ENCODE measurements at places on chromosomes 4 and X.

- no peak for DNase-seq
These were observed 451.1 kb downstream of the PPARGC1A start for GRCh38 chr4:23438764-23439163.

DNA sequence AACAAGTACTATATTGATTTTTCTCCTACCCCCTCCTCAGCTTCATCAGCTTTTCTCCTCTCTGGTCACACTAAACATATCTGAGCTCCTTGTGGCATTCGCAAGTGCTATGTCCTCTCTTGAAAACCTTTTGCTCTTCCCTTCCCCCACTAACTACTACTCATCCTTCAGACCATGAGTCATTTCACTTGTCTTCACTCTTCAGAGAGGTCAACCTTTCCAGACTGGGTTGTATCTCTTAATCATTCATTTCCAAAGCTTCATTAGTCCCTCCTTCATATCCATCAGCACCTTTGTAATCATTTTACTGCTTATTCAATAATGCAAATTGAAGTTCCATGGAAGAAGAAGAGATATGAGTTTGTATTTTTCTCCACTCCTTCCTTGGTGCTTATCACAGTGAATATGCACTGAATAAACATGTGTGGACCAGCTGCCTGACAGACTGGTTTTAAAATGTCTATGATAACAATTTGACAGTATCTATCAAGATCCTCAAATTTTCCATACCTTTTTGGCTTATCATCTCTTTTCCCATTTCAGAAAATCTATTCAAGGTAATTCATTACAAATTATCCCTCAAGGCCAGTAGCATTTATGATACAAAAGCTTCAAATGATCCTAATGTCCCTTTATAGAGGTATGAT, 28.4 kb downstream of the DDX60L start:
- DNase-seq: no peak

DNA sequence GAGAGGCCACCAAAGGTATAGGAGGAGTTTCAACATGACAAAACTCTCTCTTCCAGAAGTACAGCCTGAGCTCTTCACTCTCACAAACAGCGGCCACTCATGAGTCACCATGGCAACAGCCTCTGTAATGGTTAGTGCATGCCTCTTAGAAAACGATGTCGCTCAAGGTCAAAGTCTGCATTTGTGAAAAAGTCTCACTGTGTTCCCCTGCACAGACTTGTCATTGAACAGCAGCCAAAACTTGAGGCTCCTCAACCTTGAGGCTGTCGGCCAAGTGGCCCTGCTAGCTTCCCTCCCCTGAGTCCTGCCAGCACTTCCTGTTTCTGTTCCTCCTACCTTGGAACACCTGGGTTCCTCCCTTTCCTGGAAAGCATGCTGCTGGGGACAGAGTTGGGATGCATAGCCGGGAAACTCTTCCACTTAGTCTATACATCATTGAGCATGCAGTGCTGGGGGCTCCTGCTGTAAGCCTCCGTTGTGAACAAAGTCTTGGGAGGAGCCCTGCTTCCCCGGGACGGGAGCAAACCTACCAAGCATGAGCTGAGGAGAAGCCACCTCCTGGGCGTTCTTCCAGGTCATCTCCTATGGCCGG, 66.6 kb downstream of the ING2 start:
- no peak for DNase-seq

DNA sequence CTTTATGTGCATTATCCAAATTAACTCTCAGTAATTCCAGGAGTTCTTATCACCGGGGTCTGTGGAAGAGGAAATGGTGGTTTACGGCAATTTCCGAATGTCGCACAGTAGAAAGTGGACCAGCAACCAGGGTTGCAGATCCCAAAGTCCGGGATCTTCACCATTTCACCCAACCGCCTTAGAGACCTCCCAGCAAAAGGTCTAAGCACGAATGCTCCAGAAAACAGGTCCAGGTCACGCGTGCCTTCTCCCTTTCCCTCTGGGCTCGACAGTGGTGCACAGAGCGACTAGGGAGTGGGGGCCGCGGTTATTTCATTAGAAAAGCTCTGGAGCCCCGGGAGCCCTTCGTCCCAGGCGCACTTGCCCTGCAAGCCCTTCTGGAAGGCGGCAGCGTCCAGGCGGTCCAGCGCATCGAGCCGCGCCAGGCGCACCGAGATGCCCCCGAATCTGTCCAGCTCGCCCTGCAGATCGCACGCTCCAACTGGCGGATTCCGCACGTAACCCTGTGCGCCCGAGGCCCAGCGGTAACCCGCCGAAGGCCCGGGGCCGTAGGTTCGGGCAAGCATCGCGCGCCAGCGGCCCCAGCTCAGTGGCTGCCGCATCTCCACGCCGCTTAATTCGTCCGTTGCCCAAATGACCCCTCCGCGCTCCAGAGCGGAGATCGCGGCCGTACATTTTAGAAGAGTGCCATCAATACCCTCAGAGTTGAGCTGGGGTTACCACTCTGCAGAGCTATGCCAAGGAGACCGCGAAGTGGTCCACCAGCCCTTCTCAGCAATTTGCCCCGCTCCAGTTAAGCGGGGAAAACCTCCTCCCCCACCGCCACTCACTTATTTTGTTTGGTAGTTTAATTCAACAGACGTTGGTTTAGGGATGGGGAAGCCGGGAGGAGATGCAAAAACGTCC, at the start of gene NUDT6:
Gene NUDT6, minus strand, starts transcription at position 627 of the 906 bp plus-strand sequence. Its CDS starts 25 bp downstream, at position 602.
- DNase-seq: no peak

- no peak for DNase-seq
These were observed 39.7 kb downstream of the CORIN start for GRCh38 chr4:47798165-47798564.

DNA sequence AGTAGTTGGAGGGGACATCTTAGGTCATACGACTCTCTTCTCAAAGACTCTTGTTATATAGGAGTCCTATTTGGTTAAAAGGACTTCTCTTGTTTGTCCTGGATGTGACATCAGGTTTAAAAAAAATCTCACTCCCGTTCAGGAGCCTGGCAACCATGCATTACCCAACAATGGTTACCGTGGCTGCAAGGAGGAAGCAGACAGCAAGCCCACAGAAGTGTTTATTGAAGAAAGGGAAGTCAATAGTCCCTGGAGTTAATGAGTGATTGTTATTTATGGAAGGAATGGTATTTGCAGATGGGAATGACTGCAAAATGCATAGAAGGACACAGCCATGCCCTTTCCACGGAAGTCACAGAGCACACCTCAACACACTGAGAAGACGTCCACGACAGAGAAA, 75.9 kb upstream of the ENPP6 start:
- DNase-seq: no peak

- DNase-seq: no peak
These were observed 59.4 kb downstream of the TSC22D3 start for GRCh38 chrX:107716118-107716684.

- no peak for DNase-seq
These were observed 684.7 kb upstream of the ATOH1 start for GRCh38 chr4:93143902-93144301.

GRCh38 chr4:8886612-8887406, 15.2 kb upstream of the HMX1 start:
- DNase-seq: no peak

GRCh38 chr4:5980436-5981155, 37.6 kb downstream of the C4orf50 start:
- no peak for DNase-seq

DNA sequence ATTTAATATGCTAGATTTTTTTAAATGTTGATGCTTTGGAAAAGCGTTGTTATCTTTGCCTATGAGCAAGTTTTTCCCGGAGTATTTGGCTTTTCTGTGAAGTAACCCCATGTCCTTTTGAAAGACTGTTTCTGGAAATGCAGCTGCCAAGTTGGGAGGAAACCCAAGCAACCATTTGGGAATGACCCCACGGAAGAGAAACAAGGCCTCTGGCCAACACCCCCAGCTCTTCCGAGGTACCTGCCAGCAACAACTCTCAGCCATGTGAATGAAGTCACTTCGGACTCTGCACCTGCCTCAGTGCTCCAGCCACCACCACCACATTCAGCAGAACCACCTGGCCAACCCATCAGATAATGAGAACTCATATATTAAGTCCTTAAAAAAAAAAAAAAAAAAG, 36.2 kb upstream of the DHRSX start:
- DNase-seq: no peak

DNA sequence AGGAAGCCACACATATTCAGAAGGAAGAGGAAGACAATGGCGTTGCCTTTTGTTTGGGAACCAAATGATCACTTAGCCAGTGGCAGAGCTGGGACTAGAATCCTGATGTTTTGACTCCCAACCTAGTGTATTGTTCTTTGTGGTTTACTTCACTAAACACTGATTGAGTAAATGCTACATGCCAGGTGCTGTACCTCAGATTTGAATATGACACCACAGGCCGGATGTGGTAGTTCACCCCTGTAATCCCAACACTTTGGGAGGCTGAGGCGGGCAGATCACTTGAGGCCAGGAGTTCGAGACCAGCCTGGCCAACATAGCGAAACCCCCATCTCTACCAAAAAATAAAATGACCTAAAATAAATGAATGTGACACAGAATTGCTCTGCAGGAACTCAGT, 8.4 kb downstream of the NDUFA1 start:
- no peak for DNase-seq

GRCh38 chrX:108216919-108217571, 125.5 kb downstream of the ATG4A start:
- no peak for DNase-seq

GRCh38 chrX:39586359-39586758, 511.4 kb downstream of the BCOR start:
- no peak for DNase-seq

GRCh38 chr4:110202024-110202423, 3.6 kb upstream of the ELOVL6 start:
- DNase-seq: no peak

DNA sequence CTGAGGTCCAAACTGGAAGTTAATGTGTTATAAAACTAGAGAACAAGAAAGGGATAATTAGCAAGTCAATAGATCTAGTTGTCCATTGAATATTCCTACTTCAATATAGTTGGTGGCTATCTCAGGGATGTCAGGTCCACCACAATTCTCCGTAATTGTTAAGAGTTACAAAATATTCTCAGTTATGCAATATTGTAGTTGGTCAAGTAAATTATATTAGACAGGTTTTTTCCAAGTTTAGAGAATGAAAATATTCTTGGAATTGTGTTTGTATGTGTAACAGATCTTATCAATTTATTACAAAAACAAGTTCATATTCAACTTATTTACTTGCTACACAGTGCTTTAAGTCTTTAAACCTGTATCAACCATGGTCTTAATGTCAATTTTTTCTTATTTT, 547.4 kb downstream of the SPRY1 start:
- no peak for DNase-seq

DNA sequence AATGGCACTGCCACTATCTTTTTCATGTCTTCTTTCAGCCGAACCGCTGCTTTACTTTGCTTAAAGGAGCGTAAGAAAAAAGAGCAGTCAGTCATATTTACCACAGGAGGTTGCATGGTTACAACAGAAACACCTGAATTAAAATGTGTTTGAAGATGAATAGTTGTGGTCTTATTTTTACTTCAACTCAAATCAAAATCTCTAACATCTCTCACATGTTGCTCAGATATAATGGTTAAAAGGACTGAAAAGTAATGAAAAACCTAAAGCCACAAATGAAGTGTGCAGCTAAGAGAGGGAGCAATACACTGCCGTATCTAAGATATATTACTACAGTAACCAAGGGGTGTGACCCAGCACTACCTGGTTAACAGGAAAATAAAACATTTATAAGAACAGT, 27.4 kb downstream of the FAM13A start:
- no peak for DNase-seq

DNA sequence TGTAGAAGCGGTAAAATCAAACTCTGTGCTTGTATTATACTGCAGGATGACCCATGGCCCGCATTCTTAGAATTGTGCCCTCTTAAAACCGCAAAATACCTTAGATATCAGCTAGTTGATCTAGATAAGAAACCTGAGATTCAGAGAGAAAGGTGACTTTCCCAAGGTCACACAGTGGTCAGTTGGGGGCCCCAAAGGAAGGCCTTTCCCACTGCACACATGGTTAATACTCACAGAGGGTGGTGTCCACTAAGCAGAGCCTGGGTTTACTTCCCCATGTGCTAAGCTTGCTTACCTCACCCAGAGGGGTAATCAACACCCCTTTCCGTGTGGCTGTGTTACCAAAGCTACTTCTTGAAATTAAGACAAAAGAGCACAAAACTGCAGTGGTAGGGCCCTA, 66.3 kb downstream of the RBM47 start:
- no peak for DNase-seq

GRCh38 chr4:7187168-7187535, 5.2 kb upstream of the SORCS2 start:
- DNase-seq: no peak

- DNase-seq: no peak
These were observed 90.2 kb downstream of the C4orf51 start for GRCh38 chr4:145770124-145770523.

- DNase-seq: no peak
These were observed 16.1 kb downstream of the CLCN4 start for GRCh38 chrX:10172877-10173276.

DNA sequence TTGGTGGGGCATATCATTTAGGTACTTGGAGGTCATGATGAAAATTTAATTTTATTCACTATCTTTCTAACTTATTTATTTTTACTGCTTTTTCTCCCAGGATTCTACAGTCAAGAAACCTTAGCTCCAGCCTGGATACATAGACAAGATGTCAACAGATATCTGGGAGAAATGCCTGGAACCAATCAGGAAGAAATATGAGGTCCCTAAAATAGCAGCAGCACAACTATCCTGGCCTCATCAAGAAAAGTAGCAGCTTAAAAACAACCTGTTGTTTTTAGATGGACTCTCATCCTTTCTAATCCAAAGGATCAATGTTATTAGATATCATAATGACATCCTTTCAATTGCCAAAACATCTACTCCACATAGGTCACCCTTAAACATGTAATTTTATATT, 54.5 kb downstream of the MAOB start:
- DNase-seq: no peak

DNA sequence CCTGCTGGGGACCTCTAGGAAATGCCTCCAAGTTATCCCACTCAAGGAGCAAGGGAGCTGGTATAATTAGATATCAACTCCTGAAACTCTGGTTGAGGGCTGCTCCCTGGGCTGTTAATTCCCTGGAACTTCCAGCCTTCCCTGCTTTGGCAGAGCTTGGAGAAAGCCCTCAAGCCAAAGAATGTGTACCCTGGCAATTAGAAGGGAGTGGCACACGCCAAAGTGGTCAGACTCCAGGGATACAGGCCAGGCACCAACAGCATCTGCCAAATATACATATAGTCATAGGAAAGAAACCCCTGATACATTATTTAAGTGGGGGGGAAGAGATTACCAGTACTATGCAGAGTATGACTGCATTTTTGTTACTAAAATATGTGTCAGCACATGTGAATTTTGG, 616.8 kb downstream of the BCOR start:
- DNase-seq: no peak

GRCh38 chr4:64559571-64559970, 150.3 kb upstream of the TECRL start:
- DNase-seq: no peak

GRCh38 chr4:148216321-148216720, 225.9 kb downstream of the NR3C2 start:
- no peak for DNase-seq

- no peak for DNase-seq
These were observed 83.5 kb upstream of the PRSS48 start for GRCh38 chr4:151193414-151193813.

GRCh38 chr4:8248091-8248490, 21.5 kb upstream of the HTRA3 start:
- no peak for DNase-seq

Measured in stimulated activated CD8-positive, alpha-beta memory T cell treated with anti-CD3 and anti-CD28 coated beads, Interleukin-4, amount 100 ng/mL, for 1 hour (primary cell).